Suppressor macrophage (primary cell): ENCODE measurements at places on chromosomes 1 and 21.

DNA sequence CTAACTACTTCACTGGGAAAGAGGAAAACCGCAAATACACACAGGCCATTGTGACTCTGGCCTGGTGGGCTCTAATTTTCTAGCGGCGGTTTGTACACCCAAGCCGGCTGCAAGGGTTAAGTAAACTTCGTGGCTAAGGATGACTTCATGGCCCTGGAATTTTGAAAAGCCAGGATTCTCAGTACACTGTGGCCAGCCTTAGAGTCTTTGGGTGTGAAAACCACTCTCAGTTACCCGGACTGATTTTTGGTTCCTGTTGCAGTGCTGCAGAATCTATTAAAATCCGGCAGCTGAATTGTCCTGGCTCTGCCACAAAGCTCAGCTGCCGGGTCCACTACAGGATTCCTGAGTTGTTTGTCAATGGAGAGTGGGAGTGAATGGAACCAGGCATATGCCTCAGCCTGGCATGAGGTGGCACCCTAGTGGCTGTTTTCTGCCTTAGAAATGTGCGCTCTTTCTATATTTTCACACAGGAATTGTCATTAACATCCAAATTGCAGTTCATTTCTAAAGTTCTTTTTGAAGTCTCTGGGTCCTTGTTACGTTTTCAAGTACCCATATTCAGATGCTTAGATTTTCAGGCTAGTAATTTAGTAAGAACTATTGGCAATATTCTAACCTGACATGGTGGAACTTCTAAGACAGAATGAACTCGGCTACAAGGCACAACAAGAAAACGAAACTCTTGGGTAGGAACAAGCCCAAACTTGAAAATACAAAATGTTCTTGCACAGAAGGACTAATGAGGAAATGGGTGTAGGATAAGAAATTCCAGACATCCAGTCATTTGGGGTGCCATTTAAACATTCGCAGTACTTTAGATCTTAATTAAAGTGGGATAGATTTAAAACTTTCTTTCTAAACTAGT is 255.9 kb downstream of the NFIA start:
- peak; percentile 59 for DNase-seq

GRCh38 chr1:91672601-91673161 is 172.0 kb downstream of the CDC7 start:
- DNase-seq = no peak

DNA sequence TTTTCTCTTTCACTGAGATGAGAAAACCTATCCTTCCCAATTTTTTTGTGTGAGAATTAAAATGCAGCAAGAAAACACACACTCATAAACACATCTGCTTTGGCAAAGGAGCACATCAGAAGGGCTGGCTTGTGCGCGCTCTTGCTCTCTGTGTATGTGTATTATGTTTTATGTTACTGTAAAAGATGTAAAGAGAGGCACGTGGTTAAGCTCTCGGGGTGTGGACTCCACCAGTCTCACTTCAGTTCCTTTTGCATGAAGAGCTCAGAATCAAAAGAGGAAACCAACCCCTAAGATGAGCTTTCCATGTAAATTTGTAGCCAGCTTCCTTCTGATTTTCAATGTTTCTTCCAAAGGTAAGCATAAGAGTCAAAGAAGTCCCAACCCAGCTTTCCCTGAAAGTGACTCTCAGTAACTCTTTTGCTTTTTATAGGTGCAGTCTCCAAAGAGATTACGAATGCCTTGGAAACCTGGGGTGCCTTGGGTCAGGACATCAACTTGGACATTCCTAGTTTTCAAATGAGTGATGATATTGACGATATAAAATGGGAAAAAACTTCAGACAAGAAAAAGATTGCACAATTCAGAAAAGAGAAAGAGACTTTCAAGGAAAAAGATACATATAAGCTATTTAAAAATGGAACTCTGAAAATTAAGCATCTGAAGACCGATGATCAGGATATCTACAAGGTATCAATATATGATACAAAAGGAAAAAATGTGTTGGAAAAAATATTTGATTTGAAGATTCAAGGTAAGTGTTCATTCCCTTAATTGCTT is at the start of gene CD2:
CD2 (plus strand) TSS at position 233 of the 780 bp plus-strand sequence; CDS start at position 296, 63 bp downstream.
- peak; percentile 51 for DNase-seq

- no peak for DNase-seq
Measured at GRCh38 chr21:34558166-34558565, 46.2 kb upstream of the KCNE1 start.

GRCh38 chr1:246728311-246728710 is 4.1 kb downstream of the SCCPDH start:
- no peak for DNase-seq

- no peak for DNase-seq
Measured at GRCh38 chr1:175894581-175894980, 151.2 kb upstream of the TNR start.

- DNase-seq = no peak
Measured at GRCh38 chr1:55301912-55302311, 86.7 kb upstream of the USP24 start.

DNA sequence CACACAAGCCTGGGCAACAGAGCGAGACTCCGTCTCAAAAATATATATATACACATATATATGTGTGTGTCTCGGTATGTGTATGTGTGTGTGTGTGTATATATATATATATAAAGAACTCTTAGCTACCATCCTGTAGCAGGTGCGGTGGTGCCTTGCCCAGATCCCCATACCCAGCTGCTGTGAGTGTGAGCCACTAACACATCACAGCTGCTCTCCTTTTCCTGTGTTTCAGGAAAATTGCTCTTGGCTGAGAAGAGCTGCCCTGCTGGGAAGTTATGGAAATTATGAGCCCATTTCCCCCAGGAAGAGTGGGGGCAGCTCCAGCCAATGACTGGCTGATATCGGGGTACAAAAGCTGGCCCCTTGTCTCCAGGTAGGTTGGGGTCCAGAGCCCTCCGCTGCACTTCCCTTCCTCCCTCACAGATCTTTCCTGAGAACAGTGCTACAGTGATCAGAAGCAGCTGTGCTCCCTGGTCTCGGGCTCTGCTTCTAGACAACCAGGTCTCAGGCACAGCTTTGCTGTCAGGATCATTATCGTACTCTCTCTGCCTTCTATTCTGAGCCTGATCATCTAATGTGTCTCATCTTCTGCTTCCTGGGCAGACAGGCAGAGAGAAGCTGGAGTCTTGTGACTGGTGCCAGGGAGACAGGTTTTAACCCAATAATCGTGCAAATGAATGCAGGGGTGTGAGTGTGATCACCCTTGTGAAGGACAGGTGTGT is 109.6 kb upstream of the ZNF678 start:
- DNase-seq = no peak
